ENCODE measurements at places on chromosomes 3 and 15.

GRCh38 chr3:3753416-3753815 is 45.8 kb upstream of the LRRN1 start:
- DNase-seq, result no peak

DNA sequence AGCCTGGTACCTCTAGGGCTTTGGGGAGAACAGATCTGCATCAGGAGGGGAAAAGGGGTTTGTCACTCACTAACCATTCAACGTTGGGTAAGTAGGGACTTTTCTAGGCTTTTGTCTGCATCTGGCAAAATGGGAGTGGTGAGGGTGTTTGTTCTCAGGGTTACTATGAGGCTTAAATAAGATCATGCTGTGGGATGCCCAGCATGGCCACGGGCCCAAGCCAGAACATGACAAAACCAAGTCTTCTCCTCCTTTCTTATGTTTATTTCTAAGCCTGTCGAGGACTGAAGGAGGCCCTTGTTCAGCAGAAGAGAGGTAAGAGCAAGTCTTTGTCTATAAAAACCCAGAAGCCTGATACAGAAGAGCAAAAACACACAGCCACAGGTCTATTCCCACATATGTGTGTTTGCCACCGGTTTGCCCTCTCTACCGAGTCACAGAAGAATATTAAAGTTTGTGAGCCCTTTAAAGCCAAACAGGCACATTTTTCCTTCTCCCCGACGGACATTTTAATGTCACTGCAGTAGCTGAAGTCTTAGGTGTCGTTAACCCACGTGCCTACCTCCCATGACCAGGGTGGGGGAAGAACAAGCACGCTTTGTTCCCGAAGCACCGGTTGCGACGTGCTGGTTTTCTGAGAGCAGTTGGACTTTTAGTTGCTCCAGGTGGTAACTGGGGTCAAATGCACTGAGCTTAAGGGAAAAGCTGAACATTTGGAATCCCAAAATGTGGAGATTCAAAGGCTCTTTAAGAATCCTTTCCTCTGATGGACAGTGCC is 72.1 kb downstream of the NOX5 start:
- DNase-seq, result no peak

DNA sequence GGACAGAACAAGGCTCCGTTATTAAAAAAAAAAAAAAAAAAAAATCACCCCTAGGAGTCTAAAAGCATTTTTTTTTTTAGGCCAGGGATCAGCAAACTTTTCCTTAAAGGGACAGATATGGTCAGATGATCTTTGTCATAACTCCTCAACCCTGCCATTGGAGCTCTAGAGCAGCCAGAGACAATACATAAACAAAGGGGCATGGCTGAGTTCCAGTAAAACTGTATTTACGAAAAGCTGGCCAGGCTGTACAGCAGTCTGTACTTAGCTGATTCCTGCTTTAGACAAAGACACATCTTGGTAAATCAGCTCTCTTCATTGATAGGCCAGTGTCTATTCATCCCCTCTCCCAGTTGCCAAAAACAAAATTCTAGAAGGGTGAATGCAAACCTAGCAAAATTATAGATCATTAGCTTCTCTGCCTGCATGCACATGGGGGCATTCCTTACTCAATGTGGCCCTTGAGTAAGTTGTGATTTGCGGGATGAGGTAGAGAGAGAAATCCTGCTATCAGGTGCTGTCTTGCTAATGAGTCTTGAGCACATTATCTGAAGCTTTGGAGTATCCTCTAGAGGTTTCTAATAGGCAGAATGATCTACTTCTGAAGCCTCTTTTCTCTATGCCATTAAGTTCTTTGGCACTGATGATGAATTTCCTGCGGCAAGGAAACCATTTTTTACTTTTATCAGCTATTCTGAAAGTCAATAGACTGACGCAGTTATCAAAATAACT is 35.2 kb downstream of the SENP8 start:
- DNase-seq, result no peak

GRCh38 chr15:71577071-71577470 is 233.3 kb upstream of the NR2E3 start:
- no peak for DNase-seq

DNA sequence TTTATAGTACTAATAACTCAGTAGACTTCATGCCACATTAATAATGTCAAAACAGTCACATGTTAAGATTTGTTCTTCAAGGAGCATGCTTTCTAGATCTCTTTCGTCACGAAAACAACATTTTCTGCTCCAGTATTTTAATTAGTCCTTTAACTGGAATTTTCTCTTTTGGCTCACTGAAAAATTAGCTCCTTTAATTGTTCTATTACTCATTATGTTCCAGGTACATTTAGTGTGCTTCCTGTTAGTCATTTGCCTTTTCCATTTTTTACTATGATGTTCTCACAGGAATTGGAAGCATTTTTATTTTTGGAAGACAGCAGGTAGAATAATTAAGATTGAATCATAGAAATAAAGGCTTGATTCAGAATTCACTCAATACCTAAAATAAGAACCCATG is 111.2 kb downstream of the SLC9A9 start:
- no peak for DNase-seq

GRCh38 chr3:162441716-162442115 is 945.1 kb downstream of the OTOL1 start:
- DNase-seq, result no peak

GRCh38 chr3:63961891-63962290 is 49.7 kb upstream of the SCAANT1 start:
- no peak for DNase-seq

DNA sequence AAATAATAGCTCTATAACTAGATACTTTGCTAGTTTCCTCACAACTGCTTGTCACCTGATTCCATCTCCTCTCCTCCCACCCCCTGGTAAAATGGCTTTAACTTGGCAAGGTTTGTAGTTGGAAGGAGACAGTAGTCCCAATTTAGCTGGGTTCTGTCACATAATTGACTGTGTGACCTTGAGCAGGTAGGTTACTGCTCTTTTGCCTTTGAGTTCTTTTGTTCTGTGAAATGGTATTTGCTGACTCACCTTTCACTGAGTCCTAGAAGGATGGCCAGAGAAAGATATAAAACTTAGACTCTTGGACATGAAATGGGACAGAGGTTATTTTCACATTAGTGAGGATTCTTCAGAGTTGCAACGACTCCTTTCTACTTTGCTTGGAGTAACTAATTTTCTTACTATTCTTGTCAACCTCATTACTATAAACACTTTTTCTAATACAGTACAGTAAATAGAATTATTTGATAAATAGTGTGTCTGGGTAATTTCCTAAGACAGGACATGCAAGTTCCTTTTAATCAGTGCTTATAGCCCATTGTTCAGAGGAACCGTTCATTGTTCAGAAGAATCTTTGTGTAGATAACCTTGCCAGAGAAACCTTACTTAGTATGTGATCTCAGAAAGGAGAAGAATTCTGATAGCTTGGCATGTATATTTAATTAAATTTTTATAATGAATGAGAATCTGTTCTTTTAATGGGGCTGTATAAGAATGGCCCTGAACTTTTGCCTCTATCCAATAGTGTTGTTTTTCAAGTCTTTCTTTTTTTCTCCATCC is 14.3 kb downstream of the AKAP13 start:
- no peak for DNase-seq

DNA sequence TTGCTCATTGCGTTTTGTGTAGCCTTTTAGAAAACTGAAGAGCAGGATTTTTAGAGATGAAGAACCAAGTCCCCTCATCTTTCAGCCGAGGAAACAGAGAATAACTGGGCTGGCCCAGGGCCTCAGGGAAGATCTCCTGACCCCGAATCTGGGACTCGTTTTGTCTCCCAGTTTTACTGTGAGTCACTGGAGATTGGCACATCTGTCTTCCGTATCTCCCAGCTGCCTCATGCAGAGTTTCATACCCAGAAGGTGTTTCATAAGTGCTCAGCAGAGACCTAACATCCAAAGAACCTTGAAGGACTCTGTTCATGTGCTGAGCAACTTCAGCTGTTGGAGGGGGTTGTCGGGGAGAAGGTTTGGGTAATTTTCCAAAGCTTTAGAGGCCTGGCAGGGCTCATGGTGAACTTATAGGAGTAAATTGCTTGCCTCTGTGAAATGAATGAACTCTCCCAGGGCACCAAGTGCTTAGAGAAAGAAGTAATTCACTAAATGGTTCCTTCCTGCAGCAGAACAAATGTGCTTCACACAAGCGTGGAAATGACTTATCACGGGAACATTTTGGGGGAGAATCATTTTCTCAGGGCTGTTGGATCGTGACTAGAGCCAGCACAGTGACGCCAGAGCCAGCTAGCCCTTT is 121.4 kb downstream of the FAM43A start:
- DNase-seq, result no peak

DNA sequence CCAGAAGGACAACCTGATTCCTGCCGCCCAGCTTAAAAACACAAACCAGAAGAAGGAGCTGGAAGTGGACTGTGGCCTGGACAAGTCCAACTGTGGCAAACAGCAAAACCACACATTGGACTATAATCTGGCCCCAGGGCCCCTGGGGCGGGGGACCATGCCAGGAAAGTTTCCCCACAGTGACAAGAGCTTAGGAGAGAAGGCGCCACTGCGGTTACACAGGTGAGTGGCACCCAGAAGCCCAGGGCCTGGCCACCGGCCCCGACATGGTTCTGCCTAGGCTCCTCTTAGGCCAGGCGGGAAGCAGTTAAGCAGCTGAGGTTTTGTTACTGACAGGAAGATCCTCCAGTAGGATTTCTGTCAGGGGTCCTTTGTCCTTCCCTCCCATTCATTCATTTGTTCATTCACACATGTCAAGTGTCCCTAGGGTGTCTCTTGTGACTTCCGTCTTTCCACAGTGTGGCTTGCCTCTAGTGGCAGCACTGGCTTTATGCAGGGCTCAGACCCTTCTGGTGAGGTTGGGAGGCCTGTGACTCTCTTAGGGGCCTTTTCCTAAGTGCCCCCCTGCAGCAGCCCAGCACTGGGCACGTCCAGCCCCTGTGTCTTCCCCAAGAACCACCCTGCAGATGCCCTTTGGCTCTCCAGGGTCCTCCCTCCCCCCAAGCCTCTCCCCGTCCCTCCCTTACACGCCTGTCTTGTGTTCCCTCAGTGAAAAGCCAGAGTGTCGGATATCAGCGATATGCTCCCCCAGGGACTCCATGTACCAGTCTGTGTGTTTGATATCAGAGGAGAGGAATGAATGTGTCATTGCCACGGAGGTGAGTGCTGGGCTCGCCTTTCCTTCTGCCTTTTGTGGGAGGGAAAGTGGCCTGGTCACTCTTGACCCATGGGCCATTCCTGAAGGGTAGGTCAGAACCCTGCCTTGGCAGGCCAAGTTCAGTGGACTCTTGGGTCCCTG is 7.8 kb downstream of the DLL4 start:
- no peak for DNase-seq

Measured in type B pancreatic cell (in vitro differentiated cells).